ENCODE measurements at places on chromosomes 13 and 19.

- DNase-seq = no peak
These were observed 204.8 kb downstream of the MYO16 start for GRCh38 chr13:108834193-108834592.

DNA sequence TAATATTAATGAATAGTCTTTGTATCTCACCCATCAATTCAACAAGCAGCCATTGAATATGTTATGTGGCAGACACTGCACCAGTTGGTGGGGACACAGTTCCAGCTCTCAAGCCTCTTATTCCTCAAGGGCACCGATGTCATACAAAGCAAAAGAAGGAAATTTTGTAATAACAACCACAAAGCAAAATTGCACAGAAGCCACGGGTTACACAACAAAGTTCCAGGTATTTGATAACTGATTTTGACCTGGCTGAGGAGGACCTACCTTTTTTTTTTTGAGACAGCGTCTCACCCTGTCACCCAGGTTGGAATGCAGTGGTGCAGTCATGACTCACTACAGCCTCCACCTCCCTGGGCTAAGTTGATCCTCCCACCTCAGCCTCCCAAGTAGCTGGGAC, 266.7 kb downstream of the FOXO1 start:
- DNase-seq = no peak

DNA sequence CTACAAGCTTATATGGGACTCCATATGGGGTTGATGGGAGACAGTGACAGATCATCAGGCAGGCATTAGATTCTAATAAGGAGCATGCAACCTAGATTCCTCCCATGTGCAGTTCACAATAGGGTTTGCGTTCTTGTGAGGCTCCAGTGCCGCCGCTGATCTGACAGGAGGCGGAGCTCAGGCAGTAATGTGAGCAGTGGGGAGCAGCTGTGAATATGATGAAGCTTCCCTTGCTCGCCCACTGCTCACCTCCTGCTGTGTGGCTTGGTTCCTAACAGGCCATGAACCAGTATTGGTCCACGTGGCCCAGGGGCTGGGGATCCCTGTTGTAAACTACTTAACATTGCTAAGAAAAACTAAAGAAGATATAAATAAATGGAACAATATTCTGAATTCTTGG, 378.4 kb downstream of the KCNRG start:
- no peak for DNase-seq

GRCh38 chr13:44224450-44225149, 149.0 kb upstream of the SERP2 start:
- DNase-seq = no peak

DNA sequence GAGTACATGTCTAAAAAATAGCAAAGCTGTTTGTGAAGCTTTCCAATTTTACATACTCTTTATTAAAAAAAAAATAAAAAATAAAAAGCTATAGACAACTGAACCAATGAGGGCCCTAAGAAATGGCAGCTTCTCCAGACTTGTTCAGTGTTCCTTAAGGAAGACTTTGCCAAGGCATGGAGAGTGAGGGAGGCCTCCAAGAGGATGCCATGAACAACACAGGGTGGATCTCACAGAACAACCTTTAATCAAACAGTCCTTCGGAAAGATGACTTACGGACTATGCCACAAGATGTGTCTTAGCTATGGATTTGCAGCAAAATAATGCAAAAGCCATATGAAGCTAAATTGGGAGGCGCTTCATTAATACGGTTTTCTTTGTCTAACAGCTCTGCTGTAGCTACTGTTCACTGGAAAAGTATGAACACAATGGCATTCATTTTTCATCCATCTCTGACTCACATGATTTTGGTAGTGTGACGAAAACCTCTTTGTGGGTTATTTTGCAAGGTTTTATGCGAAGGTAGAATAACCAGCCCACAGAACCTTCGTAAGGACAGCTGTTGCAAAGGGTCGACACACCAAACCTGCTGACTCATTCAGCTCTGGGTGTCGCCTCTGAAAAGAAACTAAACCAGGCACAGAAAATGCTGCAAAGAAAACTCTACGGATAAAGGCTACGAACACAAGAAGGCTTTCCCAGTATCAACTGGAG, 27.7 kb downstream of the EFNB2 start:
- DNase-seq = no peak

GRCh38 chr13:32528358-32528757, 10.2 kb downstream of the N4BP2L2 start:
- DNase-seq = no peak

DNA sequence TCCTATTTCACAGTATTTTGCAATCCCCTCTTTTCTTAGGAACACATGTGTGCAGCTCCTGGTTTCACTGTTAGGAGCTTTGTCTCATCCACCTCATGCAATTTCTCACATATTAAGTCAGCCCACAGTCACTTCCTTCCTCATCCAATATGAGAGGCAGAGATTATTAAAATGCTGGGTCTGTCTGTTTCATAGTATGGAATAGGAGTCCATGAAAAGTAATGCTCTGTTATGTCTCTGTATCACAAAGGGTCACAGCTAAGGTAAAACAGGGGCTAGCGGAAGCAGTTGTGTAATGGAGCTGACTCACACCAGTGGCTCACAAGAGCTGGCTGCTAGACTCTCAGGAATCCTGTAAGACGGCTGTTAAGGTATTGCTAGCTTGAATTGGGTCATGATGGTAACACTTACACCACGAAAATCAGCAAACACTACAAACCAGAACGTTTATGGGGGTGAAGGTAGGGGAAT, 216.5 kb downstream of the EFNB2 start:
- no peak for DNase-seq

DNA sequence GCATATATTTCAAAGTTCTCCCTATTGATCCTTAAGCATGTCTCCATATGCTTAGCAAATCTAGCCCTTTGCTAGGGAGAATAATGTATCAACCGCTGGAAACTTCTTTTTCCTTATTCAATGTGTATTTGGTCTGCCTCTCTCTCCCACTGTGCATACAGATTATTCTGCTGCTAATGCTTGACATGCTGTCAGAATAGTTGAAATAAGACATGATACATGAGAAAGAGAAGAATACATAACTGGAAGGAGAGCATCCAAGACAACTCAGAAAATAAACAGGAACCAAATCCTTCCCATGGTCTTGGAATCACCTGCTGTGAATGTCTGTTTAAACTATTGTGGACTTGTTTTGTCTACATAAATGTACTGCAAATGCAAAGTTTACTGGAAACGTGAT, 1103.0 kb downstream of the EFNB2 start:
- no peak for DNase-seq

- DNase-seq = no peak
These were observed 537.5 kb downstream of the DCT start for GRCh38 chr13:93942016-93942415.

DNA sequence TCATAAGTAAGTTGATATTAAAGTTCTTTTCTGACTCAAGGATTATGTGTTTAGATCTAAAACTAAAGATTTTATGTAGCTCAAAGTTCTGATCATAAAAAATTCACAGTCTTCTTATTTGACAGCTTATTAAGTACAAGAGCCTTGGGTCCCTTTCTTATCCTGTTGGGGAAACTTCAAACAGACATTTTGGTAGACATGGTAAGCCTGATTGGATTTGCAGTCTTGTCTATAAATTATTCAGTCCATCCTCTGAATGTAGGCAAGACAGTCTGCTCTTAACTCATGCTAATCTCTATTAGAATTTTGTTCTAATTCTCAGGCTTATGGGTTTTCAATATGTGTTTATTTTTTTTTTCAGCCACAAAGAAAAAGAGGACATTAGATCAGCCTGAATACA, 1718.7 kb upstream of the SLC10A2 start:
- no peak for DNase-seq

GRCh38 chr13:64429691-64430090, 2800.4 kb downstream of the PCDH9 start:
- DNase-seq = no peak

DNA sequence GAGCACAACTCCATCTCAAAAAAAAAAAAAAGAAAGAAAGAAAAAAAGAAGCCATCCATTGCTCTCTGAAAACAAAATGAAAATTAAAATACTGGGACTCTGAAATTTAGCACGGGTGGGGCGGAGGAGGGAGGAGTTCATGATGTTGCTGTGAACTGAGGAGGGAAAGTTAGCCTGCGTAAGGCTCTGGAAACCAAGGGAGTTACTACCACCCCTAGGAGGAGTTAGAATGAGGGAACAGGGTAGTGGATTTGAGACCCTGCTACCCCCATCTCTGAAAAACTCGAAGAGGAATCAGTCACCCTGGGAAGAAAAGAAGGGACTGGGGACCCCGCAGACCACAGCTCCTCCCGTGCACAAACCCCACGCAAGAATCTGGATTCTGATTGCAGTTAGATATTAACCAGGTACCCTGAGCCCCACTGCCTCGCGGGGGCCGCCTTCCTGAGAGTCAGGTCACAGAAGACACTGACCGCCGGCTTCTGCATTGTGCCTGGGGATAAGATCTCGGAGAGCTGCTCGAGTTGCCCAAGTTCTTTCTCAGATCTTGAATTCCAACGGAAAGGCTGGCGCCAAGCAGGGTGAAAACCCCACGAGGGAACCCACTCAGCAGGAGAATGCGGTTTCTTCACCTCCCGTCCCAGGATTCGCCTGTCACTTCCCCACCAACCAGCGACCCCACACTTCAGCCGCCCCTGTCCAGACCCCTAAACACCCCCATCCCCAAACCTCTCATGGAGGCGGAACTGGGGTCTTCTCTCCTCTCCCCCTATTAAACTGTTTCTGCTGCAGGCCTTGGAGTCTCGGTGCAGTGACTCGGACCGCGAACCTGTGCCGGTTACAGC, 870 bp downstream of the ZNF442 start:
- DNase-seq = no peak

DNA sequence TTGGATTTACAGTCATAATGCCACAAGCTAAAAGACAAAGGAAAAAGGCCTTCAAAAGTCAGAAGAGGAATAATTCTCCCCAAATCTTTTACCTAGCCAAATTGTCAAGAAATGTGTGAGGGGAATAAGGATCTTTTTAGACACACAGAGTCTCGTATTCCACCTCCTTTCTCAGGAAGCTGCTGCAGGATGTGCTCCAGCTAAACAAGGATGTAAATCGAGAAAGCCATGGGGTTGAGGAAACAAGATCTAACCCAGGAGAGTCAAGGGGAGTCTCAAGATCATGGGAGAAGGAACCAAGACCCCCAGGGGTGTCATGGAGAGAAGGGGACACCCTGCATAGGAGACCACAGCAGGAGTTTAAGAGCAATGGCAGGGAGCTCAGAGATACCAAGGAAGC, 147.4 kb downstream of the KDM4B start:
- no peak for DNase-seq

- no peak for DNase-seq
These were observed 679.3 kb upstream of the GPC6 start for GRCh38 chr13:92547266-92547665.

GRCh38 chr19:51772977-51773376, 12.0 kb downstream of the FPR2 start:
- no peak for DNase-seq

DNA sequence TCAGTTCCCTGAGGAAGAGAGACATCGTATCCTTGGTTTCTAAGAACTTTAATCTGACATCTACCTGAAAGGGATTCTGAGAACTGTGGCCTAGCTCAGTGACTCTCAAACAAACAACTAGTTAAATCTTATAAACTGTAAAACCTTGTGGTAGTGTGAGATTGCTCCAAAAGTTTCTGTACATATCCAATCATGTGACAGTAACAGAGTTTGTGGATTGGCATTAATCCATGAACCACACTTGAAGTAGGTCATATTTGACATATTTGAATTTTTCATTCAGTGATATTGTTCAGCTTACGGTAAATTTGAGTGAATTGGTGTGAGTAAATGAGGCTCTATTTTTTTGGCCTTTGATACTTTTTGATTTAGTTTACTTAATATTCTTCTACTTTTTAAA, 15.0 kb downstream of the TDRD3 start:
- DNase-seq = no peak

DNA sequence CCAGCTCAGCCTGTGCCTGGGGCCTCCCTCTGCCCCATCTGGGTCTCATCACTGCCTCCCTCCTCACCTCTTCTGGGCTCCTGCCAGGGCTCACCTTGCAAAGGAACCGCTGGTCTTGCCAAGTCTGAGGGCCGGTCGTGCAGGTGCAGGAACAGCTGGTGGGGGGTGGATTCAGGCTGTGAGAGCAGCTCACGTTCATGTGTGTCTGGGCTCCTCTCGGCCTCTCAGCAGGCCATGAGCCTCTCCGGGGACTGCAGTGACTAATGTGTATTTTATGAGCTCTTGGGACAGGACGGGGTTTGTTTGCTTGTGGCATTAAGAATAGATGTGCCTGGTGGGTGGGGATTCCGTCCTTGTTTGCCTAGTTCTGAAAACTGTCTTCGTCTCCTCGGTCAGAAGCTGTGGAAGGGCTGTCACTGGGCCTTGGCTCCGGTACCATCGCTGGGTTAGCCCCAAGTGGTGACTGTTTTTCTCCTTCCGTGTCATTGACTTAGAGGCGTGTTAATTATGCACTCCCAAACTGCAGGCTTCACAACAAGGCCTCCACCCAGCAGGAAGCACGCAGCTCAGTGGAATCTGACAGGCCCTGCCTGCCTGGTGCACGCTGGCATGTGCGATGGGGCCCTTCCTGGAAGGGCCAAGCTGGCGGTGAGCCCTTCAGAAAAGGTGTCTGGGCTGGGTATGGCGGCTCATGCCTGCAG, 77.6 kb downstream of the KDM4B start:
- no peak for DNase-seq

DNA sequence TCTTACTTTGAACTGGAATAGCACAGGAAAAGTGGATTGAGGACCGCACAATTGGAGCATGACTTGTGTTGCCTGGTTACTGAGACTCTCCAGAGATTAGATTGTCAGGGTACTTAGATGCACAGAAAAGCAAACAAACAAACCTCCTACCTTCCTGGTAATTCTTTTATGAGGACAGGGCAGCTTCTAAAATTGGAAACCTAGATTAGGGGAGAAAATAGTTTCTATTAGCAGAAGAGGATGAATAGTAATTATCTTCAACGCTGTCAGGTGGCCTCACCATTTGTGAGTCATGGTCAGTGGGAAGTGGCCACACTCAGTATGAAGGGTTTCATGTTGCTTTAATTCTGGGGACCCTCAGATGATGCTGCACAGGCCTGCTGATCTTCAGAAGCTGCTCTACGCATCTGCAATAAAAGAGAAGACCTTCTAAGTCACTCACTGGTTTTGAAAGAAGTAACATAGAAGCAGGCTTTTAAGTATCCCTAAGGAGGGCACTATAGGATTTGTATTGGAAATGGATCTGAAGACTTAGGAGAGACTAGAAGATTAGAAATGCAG, 106.8 kb downstream of the LACC1 start:
- no peak for DNase-seq

- no peak for DNase-seq
These were observed 375.3 kb downstream of the GPC5 start for GRCh38 chr13:91773591-91774227.

GRCh38 chr19:54558339-54558738, 15.3 kb upstream of the LILRA2 start:
- DNase-seq = no peak

DNA sequence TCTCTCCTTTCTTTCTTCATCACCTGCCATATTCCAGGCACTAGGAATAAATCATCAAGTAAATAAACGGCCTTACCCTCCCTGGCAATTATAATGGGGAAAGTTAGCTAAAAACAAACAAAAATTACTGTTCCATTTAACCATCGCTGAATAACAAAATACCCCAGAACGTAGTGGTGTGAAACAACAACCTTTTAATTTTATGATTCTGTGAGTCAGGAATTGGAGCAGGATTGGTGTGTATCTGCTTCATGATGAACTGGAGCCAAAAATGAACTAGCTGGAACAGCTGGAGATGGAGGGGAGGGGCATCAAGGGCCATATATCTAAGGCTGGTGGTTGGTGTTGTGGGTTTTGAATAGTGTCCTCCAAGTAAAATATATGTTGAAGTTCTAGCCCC, 3.7 kb upstream of the CADM4 start:
- DNase-seq = no peak

GRCh38 chr19:33609353-33609752, 12.4 kb upstream of the CHST8 start:
- DNase-seq = no peak
